HFF-Myc (cell line): ENCODE measurements at places on chromosomes 4 and X.

DNA sequence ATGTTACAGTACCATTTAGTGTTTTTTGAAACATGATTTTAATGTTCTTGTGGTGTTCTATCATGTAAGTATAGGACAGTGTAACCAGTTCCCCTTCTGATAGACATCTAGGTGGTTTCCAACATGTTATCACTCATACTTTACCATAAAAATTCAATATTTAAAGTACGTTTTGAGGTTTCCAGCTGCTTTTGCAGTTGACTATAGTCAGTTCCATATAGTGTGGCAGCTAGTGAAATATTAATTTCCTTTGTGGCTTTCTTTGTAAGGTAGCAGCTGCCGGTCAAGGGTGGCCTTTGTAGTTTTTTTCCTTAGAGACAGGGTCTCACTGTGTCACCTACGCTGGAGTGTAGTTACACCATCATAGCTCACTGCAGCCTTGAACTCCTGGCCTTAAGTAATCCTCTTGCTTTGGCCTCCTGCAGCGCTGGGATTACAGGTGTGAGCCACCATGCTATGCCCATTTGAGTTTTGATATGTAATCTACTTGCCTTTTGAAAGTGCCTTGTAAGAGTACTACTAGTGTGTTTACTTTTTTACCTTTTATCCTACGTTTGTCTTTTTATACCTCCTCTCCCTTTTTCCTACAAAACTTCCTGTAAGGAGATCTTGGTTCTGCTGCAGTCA lies 63.0 kb downstream of the ARHGAP10 start:
- DNase-seq = no peak

DNA sequence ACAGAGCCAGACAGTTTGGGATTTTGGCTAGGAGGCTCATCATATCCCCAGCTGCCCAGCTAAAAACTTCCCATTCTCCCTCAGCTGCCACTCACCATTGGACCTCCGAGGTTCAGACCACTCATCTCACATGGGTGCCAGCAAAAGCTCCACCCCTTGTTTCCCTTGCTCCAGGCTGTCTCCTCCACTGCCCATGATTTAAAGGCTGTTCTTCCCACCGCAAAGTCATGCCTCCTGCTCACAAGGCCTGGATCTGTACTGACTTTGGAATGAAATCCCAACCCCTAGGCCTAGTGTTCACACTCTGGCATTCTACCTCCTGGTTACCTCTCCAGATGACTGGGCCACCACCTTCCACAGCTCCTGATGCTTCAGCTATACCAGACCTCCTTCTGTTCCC lies 142.2 kb upstream of the EOLA2 start:
- no peak for DNase-seq

DNA sequence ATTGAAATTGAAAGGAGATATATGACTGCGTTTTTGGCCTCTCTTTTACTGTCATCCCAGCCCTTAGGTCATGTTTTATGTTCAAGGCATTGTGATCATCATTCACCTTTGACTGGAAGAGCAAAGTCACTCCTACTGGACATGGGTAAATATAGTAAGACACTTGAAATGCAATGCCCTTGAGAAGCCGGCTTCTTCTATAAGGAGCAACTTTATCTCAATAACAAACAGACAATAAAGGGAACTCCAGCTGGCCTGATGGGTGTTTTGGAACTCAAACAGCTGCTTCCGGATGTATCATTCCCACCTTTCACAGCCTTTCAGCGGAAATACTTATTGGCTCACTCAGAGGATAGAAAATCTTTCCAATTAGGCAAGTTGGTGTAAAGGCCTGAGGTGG lies 65.1 kb upstream of the C4orf54 start:
- no peak for DNase-seq

DNA sequence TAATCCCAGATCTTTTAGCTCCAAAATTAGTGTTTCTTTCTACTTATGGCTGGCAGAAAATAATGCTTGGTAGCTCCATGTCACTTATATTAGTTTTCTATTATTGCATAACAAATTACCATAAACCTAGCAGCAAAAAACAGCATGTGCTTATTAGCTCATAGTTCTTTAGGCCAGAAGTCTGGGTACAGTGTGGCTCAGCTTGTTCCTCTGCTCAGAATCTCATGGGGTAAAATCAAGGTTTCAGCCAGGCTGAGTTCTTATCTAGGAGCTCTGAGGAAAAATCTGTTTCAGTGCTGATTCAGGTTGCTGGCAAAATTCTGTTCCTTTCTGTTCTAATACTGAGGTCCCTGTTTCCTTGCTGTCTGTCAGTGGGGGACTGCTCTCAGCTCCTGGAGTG lies 101.1 kb downstream of the CT47B1 start:
- no peak for DNase-seq

GRCh38 chr4:35364321-35364870 lies 879.9 kb downstream of the ARAP2 start:
- DNase-seq = no peak

DNA sequence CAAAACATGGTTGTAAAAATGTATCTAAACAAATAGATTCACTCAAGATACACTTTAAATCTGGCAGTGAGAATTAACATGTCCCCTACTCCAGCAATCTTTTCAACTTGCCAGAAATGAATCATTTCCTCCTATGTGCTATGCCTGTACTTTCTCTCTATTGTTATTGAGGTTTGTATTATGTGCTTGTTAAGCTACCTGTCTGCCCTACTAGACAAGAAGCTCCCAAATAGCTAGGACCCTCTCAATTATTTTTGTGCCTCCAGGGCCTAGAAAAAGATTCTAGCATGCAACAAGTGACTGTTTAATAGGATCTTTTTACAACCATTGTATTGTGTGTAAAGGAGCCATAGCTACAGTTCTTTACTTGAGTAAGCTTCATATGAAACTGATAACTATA lies 3.5 kb upstream of the SAP30 start:
- DNase-seq = no peak

GRCh38 chr4:25129917-25130316 lies 30.3 kb downstream of the SEPSECS start:
- no peak for DNase-seq

GRCh38 chr4:93828995-93829819 lies 654 bp downstream of the ATOH1 start:
- no peak for DNase-seq

- no peak for DNase-seq
Measured at GRCh38 chr4:153010146-153010545, 74.0 kb downstream of the FHDC1 start.

DNA sequence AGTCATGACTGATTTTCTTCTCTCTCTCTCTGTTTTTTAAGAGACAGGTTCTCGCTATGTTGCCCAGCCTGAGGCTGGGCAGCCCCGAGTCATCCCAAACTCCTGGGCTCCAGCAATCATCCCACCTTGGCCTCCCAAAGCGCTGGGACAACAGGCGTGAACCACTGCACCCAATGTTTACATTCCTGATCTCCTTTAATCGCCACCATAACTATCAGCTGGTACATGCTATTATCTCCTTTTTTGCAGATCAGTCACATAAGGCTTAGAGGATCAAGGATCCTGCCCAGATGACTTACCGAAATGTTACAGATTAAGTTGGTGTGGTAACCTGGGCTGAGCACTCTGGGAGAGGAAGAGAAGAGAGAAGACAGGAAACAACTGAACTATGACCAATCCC lies 1.5 kb upstream of the USP46 start:
- DNase-seq = no peak

DNA sequence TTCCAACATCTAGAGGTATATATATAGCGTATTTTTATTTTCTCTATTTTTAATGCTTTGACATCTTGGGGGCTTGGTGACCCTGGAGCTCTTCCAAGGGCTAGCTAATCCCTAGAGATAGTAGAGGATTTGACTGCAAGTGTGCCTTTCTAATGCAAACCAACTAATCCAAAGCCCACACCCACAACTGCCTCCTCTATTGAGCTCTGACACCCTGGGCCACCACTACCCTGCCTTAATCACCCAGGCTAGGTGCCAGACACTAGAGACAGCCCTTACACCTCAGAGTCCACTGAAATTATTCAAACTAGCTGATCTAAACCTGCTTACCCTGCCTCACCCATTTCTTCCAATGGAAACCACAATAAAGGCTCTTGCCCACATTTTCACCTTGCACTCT lies 69.6 kb upstream of the ATXN3L start:
- DNase-seq = no peak

GRCh38 chr4:175651756-175652310 lies 160.2 kb downstream of the GPM6A start:
- DNase-seq = no peak

- DNase-seq = no peak
Measured at GRCh38 chr4:10832806-10833628, 148.4 kb upstream of the CLNK start.

GRCh38 chr4:119834906-119835612 lies 206.5 kb upstream of the PDE5A start:
- DNase-seq = no peak

DNA sequence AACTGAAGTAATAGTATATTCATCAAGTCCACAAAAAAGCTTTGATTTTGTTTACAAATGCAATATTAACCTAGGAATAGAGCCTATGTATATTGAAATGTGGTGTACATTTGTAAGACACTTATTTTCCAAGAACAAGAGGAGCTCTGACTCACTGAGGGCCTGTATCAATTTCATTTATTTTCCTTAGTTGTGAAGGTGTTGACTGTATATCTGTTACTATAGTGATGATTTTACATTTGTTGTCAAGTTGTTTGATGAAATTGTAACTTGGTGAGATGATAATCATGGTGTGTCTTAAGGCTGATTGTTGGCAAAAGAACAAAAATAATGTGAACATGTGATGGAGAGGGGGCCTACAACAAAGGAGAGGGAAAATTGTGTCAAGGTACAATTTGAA lies 274.9 kb upstream of the TEX13A start:
- DNase-seq = no peak

- no peak for DNase-seq
Measured at GRCh38 chrX:29992083-29992482, 223.3 kb upstream of the MAGEB2 start.

DNA sequence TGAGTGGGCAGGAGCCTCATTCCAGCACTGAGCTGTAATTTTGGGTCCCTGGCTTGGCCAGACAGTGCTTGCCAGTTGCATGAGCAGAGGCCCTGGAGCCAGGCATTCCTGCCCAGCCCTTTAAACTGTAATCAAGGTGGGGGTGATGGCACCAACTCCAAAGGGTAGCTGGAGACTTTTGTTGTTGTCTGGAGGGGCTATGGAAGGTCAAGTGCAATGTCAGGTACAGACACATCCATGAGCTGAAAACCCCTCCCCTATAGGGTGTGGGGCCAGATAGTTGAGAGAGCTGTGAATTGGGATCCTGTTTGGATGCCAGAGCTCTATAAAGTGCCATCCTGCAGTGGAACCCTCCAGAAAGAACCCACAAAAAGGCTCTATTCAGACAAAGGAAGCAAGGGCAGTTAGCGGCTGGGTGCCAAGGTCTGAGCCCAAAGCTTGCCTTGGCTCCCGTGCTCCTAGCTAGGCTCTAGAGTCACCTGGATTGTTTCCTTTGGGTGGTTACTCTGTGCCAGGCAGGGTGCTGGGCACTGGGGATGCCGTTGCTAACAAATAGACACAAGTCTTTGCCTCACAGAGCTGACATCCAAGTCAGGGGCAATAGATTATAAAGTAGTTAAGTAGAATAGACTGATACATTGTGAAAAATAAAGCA lies 163.0 kb downstream of the EFNB1 start:
- no peak for DNase-seq

DNA sequence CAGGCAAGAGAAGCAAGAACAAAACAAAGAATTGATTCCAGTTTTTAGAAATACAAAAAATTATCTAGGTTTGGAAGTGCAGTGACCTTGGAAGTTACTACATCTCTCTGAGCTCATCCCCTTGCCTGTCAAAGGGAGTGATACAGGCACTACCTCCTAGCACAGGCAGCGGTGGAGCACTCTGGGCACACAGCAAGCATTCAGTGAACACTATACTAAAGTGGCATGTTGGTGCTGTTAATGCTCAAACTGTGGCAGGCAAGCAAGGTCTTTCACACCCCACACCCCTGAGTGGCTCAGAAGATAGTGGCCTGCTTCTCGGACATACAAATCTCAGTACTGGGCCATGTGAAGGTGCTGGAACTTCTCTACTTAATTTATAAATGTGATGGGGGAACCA lies 51.2 kb downstream of the DRD5 start:
- DNase-seq = no peak

GRCh38 chr4:87180767-87181166 lies 39.7 kb downstream of the KLHL8 start:
- no peak for DNase-seq

DNA sequence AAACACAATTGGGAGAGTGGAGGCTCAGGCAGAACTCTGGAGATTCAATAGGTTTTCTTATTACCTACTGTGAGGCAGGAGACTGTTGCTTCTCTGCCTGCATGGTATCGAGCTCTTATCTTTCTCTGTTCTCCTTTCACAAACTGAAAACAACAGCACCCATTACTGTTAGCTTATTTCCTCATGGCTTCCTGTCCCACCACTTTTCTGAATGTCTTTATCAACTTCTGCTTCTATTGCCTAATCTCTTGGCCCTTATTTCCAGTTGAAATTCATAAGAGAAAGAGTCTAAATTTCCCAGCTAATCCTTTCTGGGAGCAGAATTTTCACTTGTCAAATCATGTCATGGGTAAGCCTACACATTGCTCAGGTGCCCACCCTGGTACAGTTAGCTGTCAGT lies 46.8 kb upstream of the NDST3 start:
- no peak for DNase-seq

DNA sequence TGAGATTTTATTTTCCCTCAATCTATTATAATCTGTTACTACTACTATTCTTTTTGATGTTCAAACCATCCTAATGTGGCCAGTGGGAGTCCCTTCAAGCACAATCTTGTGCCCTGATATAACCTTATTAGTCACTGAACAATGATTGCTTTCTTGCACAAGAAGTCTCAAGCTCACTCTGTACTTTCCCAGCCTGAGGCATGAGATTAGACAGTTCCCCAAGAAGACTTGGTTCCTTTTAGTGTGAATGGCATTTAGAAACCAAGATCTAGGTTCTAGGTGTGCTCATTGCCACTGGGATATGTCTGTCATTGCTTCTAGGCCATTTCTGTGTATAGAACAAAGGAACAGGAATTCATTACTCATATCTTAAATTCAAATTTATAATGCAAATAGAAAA lies 28.0 kb upstream of the RBM41 start:
- no peak for DNase-seq

GRCh38 chrX:151714362-151714761 lies 1.5 kb upstream of the FATE1 start:
- DNase-seq = no peak

GRCh38 chrX:41730081-41730480 lies 6.1 kb downstream of the GPR82 start:
- DNase-seq = no peak

GRCh38 chr4:52883707-52884669 lies 21.9 kb downstream of the RASL11B start:
- DNase-seq = no peak

DNA sequence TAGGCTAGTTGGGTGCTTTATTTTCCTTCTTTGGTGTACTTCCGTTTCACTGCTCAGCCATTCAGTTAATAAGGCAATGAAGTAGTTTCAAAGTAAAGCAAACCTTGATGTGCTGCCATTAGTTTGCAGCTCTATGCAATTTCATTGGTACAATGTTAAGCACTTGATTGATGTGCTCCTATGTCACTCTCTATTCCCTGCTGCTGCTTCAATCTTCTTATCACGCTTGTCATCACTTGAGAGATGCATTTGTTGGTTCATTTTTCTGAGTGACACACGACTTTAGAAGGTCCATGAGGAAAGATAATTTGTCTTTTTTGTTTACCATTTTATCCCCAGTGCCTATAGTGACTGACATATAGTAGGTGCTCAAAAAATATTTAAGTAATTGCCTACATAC lies 871.0 kb upstream of the PABPC4L start:
- no peak for DNase-seq
